ENCODE measurements at places on chromosomes 4 and X.

- DNase-seq = no peak
Measured at GRCh38 chr4:21949073-21949457, 493 bp upstream of the KCNIP4 start.

DNA sequence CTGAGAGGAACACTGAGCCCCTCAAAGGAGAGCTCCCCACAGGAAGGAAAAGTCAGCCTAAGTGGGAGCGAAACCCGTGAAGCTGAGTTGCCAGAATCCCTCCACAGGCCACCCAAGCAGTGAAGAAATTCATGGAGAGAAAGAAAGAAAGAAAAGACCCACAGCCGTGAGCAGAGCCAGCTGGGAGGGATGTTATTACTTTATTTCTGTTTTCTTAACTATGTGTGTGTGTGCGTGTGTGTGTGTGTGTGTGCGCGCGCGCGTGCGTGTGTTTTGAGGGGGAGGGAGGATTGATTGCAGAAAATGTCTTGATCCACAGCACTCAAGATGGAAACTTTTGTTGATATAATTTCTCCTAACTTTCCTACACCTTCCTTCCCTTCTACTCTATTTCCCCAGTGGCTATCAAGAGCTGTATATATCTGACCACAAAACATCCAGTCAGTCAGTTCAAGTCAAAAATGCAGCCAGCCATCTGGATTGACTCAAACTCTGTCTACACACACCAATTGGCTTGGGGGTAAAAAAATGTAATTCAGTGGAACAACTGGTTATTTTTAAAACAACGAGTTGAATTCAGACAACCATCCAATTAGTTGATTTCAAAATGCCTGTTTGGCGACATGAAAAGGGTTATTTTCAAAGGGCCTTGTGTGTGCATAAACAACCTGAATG, 13.8 kb upstream of the GPC3 start:
- no peak for DNase-seq

DNA sequence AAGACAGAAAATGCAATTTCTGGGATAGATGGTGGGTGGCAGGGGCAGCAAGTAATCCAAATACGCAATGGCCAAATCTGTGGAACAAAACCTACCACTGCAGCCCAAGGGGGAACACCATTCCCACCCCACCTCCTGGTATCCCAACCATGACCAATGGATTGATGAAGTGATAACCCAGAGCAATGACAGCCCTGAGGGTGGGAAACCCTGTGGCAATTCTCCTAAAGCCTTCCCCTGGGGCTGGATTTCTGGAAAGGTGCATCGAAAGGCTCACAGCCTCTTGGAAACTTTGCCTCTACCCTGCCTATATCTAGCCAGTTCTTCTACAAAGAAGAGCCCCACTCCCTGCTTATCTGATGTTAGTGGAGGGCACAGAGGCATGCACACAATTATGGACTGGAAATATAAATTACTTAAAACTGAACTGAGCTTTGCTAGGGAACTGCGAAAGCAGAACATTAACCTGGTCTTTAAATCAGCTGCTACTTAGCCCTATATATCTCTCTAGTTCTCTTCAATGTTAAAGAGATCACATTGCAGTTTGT, 59.9 kb upstream of the TXK start:
- DNase-seq = no peak

- DNase-seq = no peak
Measured at GRCh38 chr4:14771094-14771493, 231.2 kb upstream of the CPEB2 start.

DNA sequence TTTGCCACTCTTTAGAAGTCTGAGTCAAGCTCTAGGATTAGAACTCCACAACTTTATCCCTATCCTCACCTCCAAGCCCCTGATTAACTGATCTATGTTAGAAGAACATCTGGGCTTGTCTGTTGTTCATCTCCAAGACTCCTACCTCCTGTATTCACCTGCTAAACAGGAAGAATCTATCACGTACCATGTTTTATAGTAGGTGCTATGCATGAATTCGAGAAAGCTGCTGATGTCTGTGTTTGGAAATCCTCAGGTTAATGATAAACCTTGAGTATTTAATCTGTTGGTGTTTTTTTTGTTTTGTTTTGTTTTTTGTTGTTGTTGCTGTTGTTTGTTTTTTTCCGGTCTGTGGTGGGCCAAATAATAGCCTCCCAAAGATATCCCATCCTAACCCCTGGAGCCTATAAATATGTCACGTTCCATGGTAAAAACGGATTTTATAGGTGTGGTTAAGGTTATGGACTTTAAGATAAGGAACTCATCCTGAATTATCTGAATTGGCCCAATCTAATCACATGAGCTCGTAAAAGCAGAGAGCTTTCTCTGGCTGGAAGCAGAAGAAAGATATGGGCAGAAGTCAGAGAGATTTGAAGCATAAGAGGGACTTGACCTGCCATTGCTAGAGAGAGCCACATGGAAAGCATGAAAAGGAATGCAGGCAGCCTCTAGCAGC, 101.2 kb upstream of the DUSP21 start:
- DNase-seq = no peak

GRCh38 chr4:168664242-168664891, 167.5 kb downstream of the PALLD start:
- no peak for DNase-seq

GRCh38 chr4:24208691-24209090, 318.8 kb upstream of the PPARGC1A start:
- DNase-seq = no peak

- no peak for DNase-seq
Measured at GRCh38 chr4:130214268-130214667, 1118.3 kb downstream of the C4orf33 start.

- no peak for DNase-seq
Measured at GRCh38 chr4:153433754-153434105, 32.4 kb upstream of the TMEM131L start.

DNA sequence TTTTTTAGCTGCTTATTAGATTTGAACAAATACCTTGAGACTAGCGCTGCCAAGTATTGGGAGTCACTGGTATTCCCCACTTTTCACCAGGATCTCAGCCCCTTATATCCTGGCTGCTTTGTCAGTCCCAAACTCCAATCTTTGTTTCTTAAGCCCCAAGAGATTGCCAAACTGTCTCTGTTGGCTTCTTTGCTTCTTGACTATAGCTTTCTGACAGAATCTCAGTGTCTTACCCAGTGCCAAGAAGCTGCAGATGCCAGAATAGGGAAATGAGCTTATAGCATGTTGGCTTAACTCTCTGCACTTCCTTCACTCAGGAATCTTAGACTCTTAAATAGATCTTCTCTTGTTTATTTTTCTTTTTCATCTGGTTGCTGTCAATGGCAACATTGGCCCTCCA, 297.5 kb upstream of the DCAF8L1 start:
- no peak for DNase-seq

GRCh38 chrX:138982365-138982764, 270.8 kb upstream of the FGF13 start:
- no peak for DNase-seq

Measured in activated T-cell treated with anti-CD3 and anti-CD28 coated beads for 48 hours (primary cell).